Activated T-helper 1 cell treated with anti-CD3 and anti-CD28 coated beads, Interleukin-12 subunit alpha, Interleukin-12 subunit beta, Interleukin-2, Interleukin-4 antibody, amounts not matched to agents 30 ng/mL and 10 ng/mL and 1 ng/mL, durations not matched to agents 14 hours and 24 hours and 36 hours (primary cell): ENCODE measurements at places on chromosomes 5 and 9.

DNA sequence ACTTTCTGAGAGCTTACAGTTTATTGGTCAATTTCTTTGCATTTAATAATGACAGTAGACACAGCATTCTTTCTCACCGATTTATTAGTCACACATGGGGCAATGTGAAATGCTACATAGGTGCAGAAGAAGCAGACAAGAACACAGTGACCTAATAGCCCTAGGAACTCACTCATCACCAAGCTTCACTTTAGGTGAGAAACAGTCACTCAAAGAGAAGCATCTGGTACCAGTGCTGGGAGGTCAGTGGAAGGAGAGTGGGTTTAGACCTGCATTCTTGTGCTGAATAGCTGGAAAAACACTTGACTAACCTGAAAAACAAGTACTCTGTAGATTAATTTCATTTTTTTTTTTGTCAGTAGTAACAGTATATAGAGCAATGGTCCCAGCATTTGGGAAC, 179.6 kb downstream of the GRIA1 start:
- no peak for DNase-seq

DNA sequence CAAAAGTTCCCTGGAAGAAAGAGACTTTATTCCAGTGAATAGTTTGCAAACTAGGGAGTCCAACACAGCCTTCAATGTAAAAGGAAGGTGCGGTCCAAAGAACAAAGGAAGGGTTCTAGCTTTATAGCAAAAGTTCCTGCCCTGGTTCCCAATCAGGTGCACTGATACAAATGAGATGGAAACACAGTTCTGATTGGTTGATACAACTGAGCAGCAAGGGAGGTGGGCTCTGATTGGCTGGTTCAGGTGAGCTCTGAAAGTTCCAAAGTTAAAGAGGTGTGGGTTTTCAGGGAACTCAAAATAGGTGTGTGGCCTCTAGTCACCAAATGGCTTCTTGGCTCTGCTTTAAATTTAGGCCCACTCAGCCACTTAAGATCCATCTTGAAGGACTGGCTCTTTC, 43.1 kb downstream of the P4HA2 start:
- DNase-seq: no peak

GRCh38 chr9:107280543-107280942, 2.5 kb upstream of the RAD23B start:
- no peak for DNase-seq

- no peak for DNase-seq
Observed at GRCh38 chr5:117082977-117083376, 508.4 kb upstream of the SEMA6A start.

- DNase-seq: no peak
Observed at GRCh38 chr5:72487177-72487576, 20.0 kb downstream of the ZNF366 start.

DNA sequence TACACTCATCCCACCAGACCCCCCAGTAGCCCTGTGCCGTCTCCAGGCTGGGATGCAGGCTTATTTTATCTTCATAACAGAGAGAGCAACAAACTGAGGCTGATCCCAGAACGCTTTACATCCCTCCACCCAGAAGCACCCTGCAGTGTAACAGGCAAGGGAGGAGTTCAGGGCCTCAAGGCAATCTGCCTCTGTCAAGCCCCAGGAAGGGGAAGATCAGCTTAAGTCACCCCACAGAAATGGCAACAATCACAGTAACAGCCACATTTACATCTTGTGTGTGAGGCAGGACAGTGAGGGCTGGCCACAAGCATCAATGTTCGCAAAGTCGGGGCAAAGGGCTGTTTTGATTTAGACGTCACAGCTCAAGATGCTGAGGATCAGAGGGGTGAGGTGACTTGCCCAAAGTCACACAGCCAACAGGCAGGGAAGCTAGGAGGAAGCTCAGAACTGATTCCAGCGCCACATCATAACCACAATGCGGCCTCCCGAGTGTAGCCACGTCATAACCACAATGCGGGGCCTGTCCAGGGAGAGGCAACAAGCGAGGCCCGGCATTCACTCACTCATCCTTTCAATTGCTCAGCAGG, 14.4 kb downstream of the STK10 start:
- DNase-seq: peak; percentile 74

GRCh38 chr5:181160152-181160754, 12.9 kb downstream of the OR2V2 start:
- DNase-seq: peak; percentile 69

- no peak for DNase-seq
Observed at GRCh38 chr5:32964261-32964660, 253.1 kb downstream of the NPR3 start.

DNA sequence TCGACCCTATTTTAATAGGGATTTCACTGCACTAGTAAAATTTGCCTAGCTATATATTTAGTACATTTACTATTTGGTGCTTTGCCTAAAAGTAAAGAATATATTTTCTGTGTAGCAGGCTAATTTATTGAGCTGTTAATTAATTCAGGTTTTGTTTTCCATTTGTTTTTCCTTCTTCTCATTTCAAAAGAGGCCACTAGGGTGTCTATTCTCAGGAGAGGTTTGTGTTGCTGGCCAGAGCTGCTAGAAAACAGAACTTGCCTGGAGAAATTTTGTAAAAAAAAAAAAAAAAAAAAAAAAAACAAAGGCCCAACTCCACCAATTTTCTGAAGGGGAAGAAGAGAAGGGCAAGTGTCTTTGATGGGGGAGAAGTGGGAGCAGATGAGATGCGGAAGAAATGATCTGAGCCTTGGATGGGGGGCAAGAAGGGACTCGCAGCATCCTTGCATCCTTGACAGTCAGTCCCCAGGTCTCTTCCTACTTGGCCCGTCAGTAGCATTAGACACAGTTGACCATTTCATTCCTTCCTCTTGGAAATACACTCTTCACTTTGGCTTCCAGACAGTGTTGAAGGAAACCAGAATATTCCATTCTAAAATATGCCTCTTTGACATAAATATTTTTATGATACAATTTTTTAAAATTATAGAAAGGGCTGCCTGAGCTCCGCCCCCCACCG, 318.5 kb downstream of the TRPM3 start:
- no peak for DNase-seq

- DNase-seq: no peak
Observed at GRCh38 chr9:128921881-128922763, 1.3 kb downstream of the PHYHD1 start.

GRCh38 chr9:76198336-76198735, 195.9 kb downstream of the RFK start:
- no peak for DNase-seq
